ENCODE measurements at places on chromosomes 7 and 10.

- no peak for DNase-seq
Observed at GRCh38 chr7:32072397-32072796, 2.2 kb upstream of the PDE1C start.

DNA sequence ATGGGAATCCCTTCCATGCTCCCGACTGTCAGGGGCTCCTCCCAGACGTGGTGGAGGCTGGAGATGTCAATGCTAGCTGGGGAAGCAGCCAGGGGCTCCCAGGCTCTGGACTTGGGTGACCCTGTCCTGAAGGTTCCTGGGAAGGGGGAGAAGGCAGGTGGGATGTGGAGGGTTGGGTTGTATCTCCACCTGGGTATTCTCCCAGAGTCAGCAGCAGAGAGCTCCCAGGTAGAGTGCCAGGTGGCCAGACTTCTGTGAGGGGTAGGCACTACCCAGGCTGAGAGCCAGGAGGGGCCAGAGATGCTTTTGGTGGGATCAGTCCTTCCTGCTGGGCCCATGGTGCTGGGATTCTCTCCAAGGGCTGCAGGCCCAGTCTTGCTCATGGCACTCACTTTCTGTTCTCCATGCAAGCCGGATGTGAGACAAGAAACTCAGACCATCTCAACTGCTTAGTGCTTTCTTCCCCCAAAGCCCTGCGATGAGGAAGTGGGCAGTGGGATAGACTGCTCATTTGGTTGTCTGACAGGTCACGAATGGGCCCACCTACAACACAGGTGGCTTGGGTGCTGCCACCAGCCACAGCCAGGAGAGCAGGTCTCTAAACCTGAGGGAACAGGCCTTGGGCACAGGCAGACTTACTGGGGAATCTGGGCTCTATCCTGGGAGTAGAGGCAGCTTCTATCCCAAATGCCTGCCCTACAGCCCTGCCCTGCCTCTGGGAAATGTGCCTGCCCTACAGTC is 52.5 kb upstream of the CAMK2B start:
- peak; percentile 27 for DNase-seq

DNA sequence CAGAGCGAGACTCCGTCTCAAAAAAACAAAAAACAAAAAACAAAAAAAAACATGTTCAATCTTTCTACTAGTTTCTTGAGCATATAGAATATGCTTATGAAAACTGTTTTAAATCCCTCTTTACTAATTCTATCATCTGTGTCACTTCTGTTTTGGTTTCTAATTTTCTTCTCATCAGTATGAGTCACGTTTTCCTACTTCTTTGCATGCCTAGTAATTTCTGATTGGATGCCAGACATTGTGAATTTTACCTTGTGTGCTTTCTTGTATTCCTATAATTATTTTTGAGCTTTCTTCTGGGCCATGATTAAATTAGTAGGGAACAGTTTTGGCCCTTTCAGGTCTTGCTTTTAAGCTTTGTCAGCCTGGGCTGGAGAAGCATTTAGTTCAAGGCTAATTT is 9.9 kb downstream of the MICU1 start:
- peak; percentile 56 for DNase-seq

GRCh38 chr10:113097036-113097435 is 147.0 kb downstream of the TCF7L2 start:
- peak; percentile 37 for DNase-seq

GRCh38 chr10:112446055-112446854 is 459 bp downstream of the ZDHHC6 start:
- DNase-seq: peak; percentile 47

GRCh38 chr10:99761365-99761764 is 21.1 kb upstream of the ABCC2 start:
- no peak for DNase-seq

GRCh38 chr10:82628373-82628772 is 753.4 kb downstream of the NRG3 start:
- DNase-seq: no peak

DNA sequence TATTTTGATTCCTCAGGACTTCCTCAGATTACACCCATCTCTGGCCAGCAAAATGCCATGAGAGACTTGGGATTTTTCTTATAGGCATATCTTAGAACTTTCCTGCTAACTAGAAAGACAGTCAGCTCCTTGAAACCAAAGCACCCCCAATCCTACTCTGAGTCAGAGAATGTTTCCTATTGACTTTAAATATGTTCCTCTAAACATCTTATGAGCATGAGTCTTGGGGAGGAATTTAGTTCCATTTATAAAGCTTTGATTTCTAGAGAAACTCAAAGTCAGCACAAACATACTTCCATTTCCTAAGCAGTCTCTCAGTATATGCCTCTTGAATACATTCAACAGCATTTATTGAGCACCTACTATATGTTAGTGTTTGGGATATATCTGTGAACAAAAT is 128.5 kb downstream of the INHBA start:
- DNase-seq: peak; percentile 10

DNA sequence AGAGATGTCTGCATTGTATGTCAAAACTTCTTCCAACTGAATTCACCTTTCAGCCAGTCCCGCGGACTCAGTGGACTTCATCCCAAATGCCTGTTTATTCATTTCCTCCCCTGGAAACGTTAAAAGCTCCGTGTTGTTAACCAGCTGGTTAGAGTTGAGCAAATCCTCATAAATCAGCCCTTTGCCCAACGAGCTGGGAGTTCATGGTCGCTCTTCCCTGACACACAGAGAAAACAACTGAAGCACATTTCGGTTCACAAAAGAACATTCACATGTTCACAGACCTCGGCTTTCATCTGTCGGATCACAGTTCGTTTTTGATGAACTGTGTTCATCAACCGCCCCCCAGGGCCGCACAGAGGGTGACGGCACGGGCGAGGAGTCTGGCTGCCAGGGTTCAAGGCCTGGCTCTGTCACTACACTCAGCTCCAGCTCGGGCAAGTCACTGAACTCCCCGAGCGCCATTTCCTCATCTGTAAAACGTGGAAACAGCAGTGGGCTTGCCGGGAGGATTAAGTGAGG is 62.6 kb downstream of the GLI3 start:
- DNase-seq: no peak

DNA sequence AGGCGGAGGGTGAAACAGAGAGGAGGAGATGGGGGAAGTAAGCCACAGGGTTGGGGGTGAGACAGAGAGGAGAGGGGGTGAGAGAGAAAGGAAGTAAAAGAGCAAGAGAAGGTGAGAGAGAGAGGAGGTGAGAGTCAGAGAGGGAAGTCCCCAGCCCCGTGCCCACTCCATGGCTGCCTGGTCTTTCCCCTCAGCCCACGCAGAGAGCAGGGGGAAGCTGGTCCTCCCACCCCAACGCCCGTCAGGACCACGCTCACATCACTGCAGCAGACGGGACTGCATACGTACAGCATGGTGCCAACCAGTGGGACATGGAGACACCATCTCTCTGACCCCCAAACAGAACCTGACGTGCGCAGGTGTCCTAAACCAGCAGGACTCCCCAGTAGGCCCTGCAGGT is 12.1 kb upstream of the PDGFA start:
- no peak for DNase-seq

GRCh38 chr10:113368666-113369364 is 184.0 kb upstream of the HABP2 start:
- DNase-seq: no peak

GRCh38 chr7:83466187-83466923 is 182.6 kb downstream of the SEMA3E start:
- DNase-seq: no peak

GRCh38 chr7:69067397-69067796 is 530.9 kb upstream of the AUTS2 start:
- DNase-seq: no peak

DNA sequence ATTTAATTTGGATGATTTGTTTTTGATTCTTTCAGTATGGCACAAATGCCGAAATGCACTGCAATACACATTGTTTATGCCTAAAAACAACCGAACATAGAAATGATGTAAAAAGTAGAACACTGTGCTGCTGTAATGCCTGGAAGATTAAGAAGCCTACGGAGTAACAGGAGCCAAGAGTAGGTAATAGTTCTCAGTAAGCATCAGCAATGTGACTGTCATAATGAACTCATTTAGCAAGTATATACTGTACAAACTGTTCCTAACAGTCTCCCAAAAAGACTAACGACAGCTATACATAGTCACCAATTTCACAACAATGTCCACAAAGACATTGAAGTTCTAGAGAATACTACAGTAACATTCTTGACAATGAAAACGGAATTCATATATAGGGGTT is 19.0 kb upstream of the LAMB4 start:
- no peak for DNase-seq

- DNase-seq: no peak
Observed at GRCh38 chr10:58648131-58648530, 135.5 kb downstream of the BICC1 start.

DNA sequence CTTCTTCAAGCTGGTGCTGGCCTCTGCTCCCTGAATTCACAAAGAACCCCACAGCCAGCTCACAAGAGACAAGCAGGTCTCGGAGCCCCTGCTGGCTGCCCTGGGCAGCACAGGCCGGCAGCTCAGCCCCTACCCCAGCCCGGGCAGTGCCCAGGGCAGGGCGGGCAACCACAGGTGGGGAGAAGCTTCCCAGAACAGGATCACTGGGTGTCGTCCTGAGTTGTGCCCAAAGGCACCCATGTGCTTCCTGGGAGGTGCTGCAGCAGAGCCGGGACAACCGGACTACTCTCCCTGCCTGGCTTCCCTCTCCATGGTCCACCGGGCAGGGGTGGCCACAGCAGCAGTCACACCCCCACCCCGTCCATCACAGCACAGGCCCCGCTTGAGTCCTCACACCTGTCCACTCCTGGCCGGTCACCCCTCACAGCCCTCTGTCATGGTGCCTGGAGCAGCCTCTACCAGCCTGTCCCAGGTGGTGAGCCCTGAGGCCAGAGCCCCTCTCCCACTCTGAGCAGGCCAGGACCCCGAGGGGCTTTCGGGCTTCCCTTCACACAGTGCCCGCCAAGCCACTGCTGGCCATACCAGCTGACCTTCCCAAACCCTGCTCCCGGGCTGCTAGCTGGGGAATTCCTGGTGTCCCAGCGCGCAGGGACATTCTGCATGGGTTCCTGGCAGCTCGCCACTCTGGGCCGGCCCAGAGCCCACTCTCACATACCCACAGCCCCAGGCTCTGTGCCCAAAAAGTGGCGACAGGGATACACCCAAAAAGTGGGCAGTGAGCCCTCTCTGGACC is 3.1 kb downstream of the RASGEF1A start:
- DNase-seq: no peak

DNA sequence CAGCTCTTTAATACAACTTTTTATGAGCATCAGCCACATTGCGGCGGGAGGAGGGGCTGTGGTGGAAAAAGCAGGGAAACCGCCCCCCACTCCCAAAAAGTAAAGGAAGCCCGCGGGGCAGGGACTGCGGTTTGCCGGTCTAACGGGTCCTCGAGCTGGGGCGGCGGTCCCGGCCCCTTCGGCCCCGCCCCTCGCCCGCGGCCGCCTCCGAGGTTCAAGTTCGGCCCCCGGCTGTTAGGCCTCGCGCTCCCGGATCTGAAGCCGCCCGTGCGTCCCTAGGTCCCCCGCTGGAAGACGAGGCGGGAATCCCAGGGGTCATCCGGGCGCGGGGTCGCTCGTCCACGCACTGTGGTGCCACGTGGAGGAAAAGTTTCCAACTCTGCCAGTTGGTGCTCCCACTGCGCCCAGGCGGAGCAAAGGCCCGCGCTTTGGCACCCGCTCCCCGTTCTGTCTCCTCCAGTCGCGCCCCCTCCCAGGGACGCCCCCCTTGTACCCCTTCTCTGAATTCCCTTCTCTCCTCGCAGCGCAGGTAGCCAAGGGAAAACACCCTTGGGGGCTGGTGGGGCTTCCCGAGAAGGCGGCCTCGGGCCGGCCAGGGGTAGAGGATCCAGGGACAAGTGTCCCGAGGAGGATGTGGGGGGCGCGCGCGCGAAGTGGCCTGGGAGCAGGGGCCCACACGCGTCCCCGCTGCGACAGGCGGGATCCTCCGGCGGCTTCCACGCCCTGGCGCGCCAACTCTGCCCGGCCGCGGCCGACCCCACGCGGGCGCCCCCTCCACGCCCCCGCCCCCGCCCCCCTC is 798 bp upstream of the AUTS2 start:
- DNase-seq: no peak

DNA sequence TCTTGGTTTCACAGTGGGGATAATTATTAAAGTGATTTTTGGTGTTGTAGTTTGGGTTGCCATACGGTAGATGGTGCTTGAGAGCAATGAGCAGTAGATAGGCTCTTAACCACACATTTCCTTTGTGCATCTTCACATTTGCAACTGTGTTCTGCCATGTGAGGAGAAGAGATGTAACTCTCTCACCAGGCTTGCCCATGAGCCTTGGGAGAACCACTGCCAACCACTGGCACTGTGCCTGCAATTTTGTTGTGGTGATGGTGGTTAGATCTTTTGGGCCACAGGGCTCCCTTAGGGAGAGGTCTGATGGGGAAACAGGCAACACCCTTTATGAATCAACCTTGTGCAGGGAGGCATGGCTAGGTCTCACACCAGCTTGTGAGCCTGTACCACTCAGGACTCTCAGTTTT is 204.3 kb downstream of the CCDC7 start:
- DNase-seq: no peak

DNA sequence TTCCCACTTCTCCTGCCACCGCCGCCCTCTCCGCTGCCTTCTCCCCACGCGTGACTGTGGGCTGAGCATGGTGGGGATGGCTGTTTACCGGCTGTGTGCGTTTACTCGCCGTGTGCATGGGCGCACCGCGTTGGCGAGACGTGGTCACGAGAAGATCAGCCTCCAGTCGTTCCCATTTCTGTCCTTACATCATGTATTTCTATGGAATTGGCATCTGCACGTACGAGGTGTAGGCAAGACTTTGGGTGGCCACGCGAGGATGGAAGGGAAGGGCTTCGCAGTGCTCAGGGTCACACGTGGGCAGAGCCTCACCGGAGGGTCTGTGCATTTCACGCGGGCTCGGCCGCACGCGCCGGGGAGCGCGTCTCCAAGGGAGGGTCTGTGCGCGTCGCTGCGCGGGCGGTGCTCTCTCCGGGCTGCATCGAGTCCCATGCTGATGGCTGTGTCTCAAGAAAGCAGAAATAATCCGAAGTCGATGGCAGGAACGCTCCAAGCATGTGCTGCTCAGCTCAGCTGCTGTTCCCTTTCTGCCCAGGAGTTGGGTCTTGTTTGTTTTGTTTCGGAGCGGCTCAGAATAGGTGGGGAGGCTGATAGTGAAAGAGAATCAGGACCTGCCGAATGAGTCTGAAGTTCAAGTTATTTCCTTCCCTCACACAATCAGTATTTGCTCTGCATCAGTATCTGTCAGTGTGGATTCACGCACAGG is 973 bp downstream of the CAMK1D start:
- peak; percentile 62 for DNase-seq
